ENCODE measurements at places on chromosomes 3 and 15. TPM values are rescaled to one million over a fixed set of nuclear protein-coding genes. Genes with fewer than 3 reads are reported as not detected.
A peak's percentile ranks its signal among the peaks of the same experiment; 100 is the strongest.

- no peaks in the 10 kb centered on the region for H3K27me3 ChIP-seq
- no peak overlapping the region for H3K27ac ChIP-seq
- H3K36me3 ChIP-seq: no peaks in the 10 kb centered on the region
These were observed 241.8 kb upstream of the NR2F2 start for GRCh38 chr15:96088650-96089049.

DNA sequence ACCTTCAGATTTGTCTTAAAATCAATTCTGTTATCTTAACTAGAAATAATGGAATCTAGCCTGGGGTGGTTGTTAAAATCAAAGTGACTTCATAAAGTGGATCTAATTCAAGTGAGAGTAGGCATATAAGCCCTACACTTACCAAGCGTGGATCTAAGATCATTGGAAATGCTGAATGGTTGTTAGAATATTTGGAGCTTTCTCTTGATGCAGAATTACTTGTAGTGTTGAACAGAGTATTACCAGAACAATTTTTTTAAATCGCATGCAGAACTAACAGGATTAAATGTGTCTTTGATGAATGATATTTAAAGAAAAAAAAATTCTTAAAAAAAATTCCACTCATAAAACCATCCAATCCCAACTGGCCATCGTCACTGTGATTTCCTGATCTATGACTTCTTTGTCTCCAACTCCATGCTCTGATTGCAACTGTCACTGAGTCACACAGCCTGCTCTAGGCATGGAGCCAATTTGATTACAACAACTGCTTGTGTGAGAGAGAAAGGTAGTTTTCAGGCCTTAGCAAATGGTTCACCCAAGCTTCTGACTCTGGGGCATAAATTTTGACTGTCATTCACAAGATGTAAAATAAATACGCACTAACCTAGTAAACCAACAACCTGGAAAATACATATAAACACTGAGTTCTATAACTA, 25.9 kb upstream of the SPRED1 start:
- no peak for DNase-seq
- no peak overlapping the region for H3K4me3 ChIP-seq
- H3K27me3 ChIP-seq: peaks cover 6% of the 10 kb centered on the region
- no peaks in the 10 kb centered on the region for H3K36me3 ChIP-seq

HYAL1 gene
- polyA plus RNA-seq: 0.15 TPM

BDH1 gene
- polyA plus RNA-seq: 19.8 TPM

MEGF11 gene
- not detected for polyA plus RNA-seq

GRCh38 chr3:13494463-13495350, 14.6 kb downstream of the HDAC11 start:
- no peaks in the 10 kb centered on the region for H3K4me1 ChIP-seq
- DNase-seq: no peak
- no peak overlapping the region for H3K4me3 ChIP-seq
- H3K36me3 ChIP-seq: no peaks in the 10 kb centered on the region

GRCh38 chr3:74592359-74592758, 22.1 kb downstream of the CNTN3 start:
- H3K4me1 ChIP-seq: no peaks in the 10 kb centered on the region
- no peak overlapping the region for H3K4me3 ChIP-seq
- no peaks in the 10 kb centered on the region for H3K27me3 ChIP-seq
- DNase-seq: no peak

UROC1 gene
- polyA plus RNA-seq: not detected

DNA sequence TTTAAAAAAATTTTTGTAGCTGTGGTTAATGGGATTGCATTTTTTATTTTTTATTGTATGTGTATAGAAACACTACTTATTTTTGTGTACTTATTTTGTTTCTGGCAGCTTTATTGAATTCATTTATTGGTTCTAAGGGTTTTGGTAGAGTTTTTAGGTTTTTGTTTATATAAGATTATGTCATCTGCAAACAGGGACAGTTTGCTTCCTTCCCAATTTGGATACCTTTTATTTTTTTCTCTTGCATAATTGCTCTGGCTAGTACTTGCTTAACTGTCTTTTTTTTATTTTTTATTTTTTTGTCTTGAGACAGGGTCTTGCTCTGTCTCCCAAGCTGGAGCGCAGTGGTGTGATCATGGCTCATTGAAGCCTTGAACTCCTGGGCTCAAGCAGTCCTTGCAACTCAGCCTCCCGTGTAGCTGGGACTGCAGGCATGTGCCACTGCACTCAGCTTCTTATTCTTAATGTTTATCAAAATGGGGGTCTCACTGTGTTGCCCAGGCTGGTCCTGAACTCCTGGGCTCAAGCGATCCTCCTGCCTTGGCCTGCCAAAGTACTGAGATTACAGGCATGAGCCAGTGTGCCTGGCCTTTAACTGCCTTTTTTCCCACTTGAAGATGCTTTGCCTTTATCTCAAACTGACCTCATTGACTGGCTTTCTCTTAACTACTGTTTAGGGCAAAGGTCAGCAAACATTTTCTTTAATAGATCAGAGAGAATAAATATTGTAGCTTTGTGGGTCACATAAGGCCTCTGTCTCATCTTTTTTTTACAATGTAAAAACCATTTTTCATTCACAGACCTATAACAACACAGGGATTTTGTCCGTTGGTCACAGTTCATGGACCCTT, 8.6 kb downstream of the TFG start:
- no peaks in the 10 kb centered on the region for H3K27me3 ChIP-seq
- no peak for DNase-seq
- no peak overlapping the region for H3K4me3 ChIP-seq
- H3K4me1 ChIP-seq: peaks cover 25% of the 10 kb centered on the region
- peak overlapping the region; percentile 79 for H3K27ac ChIP-seq

DNA sequence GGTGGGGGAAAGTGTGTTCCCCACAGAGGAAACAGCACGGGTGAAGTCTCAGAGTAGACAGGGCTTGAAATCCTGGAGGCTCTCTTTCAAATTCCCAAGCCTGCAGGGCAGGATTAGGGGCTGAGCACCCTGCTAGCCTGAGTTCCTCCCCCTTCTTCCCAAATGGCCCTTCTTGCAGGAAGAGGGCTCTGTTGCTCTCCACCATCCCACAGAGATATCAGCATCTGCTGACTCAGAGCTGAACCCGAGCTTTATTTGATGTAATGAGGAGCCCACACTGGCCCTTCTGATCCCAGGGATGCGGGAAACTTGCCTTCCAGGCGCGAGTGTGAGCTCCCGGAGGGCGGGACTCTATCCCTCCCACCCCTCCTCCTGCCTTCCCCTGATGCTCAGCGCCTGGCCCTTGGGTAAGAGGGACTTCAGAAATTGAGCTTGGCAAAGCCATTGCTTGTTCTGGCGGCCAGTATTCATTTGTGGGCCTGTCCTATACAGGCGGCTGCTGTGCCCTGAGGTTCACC, 1.4 kb upstream of the STRA6 start:
- H3K36me3 ChIP-seq: no peaks in the 10 kb centered on the region
- DNase-seq: no peak
- H3K27me3 ChIP-seq: peaks cover 54% of the 10 kb centered on the region
- H3K27ac ChIP-seq: no peak overlapping the region
- H3K4me1 ChIP-seq: no peaks in the 10 kb centered on the region
- no peak overlapping the region for H3K4me3 ChIP-seq

GRCh38 chr3:161317077-161317476, 54.2 kb downstream of the SPTSSB start:
- DNase-seq: no peak
- no peak overlapping the region for H3K27ac ChIP-seq
- peaks cover 35% of the 10 kb centered on the region for H3K27me3 ChIP-seq
- H3K36me3 ChIP-seq: peaks cover 5% of the 10 kb centered on the region
- H3K4me3 ChIP-seq: no peak overlapping the region

CNTN3 gene
- not detected for polyA plus RNA-seq

- H3K27me3 ChIP-seq: no peaks in the 10 kb centered on the region
- DNase-seq: no peak
- H3K4me3 ChIP-seq: no peak overlapping the region
- no peaks in the 10 kb centered on the region for H3K36me3 ChIP-seq
- no peaks in the 10 kb centered on the region for H3K4me1 ChIP-seq
These were observed 554.0 kb downstream of the NSUN3 start for GRCh38 chr3:94616833-94617232.

GRCh38 chr15:59104602-59104911, 389 bp upstream of the CCNB2 start:
- H3K4me3 ChIP-seq: peak overlapping the region; percentile 94
- no peaks in the 10 kb centered on the region for H3K27me3 ChIP-seq
- H3K4me1 ChIP-seq: peaks cover 18% of the 10 kb centered on the region
- peak overlapping the region; percentile 100 for H3K27ac ChIP-seq
- no peak for DNase-seq

SERF2 gene
- 1,782 TPM for polyA plus RNA-seq

PSTPIP1 gene
- polyA plus RNA-seq: 21.4 TPM

DZIP1L gene
- polyA plus RNA-seq: not detected

GRCh38 chr3:64932016-64932518, 244.3 kb upstream of the ADAMTS9 start:
- H3K36me3 ChIP-seq: no peaks in the 10 kb centered on the region
- H3K4me1 ChIP-seq: no peaks in the 10 kb centered on the region
- H3K4me3 ChIP-seq: no peak overlapping the region
- no peak overlapping the region for H3K27ac ChIP-seq

PARP15 gene
- polyA plus RNA-seq: 10.9 TPM

DNA sequence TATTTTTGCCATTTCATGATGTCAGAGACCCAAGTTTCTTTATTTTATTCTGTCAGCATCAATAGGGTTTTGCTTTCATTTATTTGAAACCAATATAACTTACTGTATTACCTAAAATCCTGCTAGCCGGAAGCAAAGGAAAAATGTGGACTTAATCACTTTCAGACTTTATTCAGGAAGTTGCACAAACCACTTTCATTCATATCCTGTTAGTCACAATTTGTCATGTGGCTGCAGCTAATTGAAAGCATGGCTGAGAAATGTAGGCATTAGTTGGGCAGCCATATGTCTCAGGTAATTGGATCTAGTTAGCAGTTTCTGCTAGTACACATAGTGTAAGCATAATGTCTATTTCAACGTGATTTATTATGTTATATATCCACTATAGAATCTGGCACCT, 462.3 kb upstream of the SGO1 start:
- no peaks in the 10 kb centered on the region for H3K36me3 ChIP-seq
- H3K4me3 ChIP-seq: no peak overlapping the region
- H3K4me1 ChIP-seq: no peaks in the 10 kb centered on the region
- no peak overlapping the region for H3K27ac ChIP-seq

GRCh38 chr15:48406911-48407310, 75.7 kb downstream of the DUT start:
- H3K27me3 ChIP-seq: no peaks in the 10 kb centered on the region
- H3K36me3 ChIP-seq: no peaks in the 10 kb centered on the region
- H3K4me3 ChIP-seq: no peak overlapping the region

GRCh38 chr3:50140990-50141389, 14.1 kb upstream of the SEMA3F start:
- H3K4me1 ChIP-seq: peaks cover 4% of the 10 kb centered on the region
- H3K36me3 ChIP-seq: no peaks in the 10 kb centered on the region
- no peak overlapping the region for H3K27ac ChIP-seq
- no peak for DNase-seq

DNA sequence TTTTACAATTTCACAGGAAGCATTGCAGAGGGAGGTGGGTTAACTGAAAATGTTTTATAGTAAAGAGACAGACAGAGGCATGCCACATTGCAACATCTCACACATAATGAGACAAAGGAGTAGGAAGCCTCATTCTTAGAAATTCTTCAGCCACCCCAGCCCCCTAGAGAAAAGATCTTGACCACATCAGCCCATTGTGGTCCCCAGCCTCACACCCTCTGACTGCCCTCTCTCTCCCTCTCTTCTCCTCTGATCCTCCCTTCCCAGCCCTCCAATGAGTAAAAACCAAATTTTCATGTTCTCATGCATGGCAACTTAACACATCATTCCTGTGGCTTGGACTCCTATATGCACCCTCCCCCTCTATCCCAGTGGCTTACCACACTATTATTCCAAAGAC, 174.1 kb downstream of the UACA start:
- H3K27ac ChIP-seq: no peak overlapping the region
- H3K4me3 ChIP-seq: no peak overlapping the region
- H3K27me3 ChIP-seq: peaks cover 36% of the 10 kb centered on the region
- DNase-seq: no peak
- peaks cover 9% of the 10 kb centered on the region for H3K4me1 ChIP-seq

DNA sequence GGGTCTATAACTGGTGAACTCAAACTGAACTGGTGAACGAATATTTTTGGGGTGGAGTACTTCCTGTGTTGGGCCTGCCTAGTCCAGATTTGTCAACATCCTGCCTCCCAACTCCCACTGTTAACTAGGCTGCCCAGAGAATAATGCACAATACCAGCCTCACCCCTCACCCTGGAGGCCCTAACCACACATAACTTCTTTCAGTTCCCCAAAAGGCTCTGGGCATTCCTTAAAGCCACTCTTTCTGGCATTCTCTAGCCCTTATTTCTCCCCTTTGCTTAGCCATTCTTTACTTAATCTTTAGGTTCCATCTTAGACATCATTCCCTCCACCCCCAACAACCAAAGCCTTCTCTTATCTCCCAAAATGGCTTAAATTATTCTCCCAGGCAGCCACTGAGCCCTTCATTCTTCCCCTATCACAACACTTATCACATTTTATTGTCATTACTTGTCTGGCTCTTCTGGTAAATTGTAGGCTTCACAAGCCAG, 9.1 kb upstream of the SEC11A start:
- H3K4me1 ChIP-seq: peaks cover 52% of the 10 kb centered on the region
- H3K4me3 ChIP-seq: peak overlapping the region; percentile 72
- peak; percentile 59 for DNase-seq

ASB14 gene
- polyA plus RNA-seq: 1.5 TPM

DNA sequence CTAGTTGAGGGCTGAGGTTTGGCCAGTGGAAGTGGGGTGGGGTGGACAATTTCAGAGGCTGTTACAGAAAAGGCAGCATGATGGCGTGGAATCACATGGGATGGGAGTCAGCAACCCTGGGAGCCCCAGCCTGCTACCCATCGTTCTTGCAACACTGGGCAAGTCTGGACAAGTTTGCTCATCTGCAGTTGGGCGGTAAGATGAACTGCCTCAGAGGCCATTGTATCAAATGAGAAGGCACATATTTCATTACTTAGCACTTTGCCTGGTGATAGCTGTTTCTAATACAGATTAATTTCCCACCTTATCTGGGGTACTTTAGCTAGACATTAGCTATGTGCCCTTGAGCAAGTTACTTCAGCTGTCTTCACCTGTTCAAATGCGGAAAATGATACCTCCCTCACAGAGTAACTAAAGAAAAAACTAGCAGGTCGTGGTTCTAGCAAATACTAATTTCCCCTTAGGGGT, 248.9 kb downstream of the THSD4 start:
- DNase-seq: no peak
- H3K27me3 ChIP-seq: no peaks in the 10 kb centered on the region
- no peak overlapping the region for H3K27ac ChIP-seq
- no peaks in the 10 kb centered on the region for H3K36me3 ChIP-seq

DNA sequence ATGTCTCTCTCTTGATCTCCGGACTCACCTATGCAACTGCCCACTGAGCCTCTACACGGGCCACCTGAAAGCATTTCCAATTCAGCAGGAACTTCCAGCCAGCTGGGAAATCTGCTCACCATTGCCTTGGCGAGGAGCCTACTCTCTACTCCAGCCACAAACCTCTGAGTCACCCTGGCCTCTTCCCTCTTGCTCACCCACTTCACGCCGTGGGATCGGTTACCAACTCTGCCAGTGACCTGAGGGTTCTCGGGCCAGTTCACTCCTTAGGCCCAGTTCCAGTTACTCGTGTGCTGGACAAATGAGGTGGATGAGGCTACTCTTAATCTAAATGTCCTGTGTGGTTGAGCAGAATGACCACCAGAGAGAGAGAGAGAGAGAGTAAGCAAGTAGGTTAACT, 70.1 kb downstream of the CEMIP start:
- H3K4me1 ChIP-seq: no peaks in the 10 kb centered on the region
- H3K27me3 ChIP-seq: peaks cover 9% of the 10 kb centered on the region
- no peak overlapping the region for H3K27ac ChIP-seq
- H3K36me3 ChIP-seq: no peaks in the 10 kb centered on the region
- no peak for DNase-seq
- H3K4me3 ChIP-seq: no peak overlapping the region
